ENCODE measurements at places on chromosomes 5 and 9.
A peak's percentile ranks its signal among the peaks of the same experiment; 100 is the strongest.

DNA sequence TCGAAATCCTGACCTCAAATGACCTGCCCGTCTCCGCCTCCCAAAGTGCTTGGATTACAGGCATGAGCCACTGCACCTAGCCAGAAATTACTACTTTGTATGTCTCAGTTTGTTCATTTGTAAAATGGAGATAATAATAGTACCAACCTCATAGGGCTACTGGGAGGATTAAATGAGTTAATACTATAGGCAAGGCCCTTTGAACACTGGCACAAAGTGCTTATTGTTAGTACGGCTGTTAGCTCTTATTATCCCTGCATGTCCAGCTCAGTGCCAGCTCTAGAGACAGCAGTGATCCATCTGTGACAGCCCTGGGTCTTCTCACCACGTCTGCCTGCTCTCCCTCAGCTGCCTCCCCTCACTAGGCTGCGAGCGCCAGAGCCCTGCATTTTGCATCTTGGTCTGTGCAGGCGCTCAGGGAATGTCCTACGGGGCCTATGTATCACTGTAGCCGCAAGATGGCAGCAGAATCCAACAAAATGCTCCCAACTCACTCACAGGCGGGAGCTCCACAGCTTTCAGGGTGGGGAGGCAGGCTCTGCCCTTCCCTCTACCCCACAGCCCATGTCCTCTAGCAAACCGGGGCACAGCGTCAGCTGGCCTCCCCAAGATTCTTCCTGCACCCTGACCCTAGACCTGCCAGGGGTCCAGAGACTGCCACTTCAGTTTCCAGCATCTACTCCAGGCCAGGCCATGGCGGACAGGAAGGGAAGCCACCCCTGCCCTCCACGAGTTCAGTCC lies 17.7 kb upstream of the AKNA start:
- DNase-seq = peak; percentile 74

DNA sequence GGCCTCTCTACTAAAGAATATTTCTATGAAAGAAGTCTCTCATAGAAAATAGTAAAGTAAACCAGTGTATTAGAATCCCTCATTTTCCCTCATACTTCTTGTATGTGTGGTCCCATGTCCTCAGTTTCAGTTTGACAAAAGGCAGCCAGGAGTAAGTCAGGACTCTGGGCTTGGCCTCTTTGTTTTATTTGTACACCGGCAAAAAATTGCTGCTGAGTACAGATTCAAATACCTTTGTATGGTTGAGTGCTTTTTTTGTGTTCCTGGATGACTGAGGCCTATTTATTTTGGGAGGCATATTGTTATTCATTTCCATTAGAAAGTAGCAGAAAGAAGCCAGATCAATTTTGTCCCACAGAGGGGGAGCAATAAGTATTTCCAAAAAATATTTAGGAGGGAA lies 47.3 kb upstream of the CEP78 start:
- DNase-seq = no peak

DNA sequence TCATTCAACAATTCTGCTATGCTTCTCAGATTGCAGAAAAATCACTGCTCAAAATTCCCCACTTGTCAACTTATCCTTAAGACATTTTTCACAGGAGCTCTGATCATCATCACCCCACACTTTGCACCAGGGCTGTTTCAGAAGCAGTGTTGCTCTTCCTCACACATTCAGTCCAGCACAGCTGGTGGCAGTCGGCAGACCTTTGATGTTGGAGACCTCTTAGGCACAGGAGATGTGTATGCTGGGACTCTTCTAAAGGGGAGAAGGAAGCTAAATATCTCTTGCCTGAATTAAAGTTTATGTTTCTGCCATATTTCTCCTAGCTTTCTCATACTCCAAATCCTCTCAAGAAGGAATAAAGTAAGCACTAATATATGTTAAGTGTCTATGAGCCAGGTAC lies 44.8 kb upstream of the SSBP2 start:
- no peak for DNase-seq

DNA sequence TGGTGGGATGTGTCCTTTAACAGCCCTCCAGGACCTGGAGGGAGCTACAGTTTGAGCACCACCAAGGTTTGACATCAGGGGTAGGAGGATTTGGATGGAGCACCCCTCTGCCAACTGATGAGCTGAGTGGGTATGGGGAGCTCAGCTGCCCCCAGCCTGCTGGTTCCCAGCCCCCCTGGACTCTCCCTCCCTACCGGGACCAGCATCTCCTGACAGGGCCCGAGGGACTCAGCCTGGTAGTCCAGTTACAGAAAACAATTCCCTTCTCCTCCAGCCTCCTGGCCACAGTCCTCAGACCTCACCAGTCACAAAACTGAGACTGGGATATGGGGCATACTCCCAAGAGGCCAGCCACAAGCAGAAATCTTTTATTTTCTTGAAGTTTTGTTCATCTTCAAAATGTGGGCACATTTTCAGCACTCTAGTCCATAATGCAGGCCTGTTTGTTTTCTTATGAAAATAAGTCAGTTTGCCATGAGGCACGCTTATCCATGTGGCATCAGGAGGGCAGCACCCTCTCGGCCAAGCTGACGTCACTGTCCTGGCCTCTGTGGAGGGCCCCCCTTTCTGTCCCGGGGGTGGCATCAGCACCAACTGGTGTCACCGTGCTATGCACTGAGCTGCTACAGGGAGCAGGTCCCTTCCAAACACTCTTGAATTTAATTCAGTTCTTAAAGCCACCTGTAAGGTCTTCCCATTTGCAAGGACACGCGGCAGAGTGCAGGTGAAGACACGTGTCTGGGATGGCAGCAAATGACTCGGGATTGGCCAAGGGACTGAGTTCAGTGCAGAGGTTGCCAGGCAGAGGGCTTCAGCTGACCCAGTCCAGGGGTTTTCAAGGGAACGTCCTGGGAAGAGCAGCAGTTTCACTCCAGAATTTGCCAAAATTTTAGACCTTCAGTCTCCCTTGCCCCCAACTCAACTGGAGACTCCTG lies 187.6 kb downstream of the GADD45G start:
- no peak for DNase-seq

- DNase-seq = no peak
Observed at GRCh38 chr9:89036891-89037290, 45.6 kb downstream of the S1PR3 start.

DNA sequence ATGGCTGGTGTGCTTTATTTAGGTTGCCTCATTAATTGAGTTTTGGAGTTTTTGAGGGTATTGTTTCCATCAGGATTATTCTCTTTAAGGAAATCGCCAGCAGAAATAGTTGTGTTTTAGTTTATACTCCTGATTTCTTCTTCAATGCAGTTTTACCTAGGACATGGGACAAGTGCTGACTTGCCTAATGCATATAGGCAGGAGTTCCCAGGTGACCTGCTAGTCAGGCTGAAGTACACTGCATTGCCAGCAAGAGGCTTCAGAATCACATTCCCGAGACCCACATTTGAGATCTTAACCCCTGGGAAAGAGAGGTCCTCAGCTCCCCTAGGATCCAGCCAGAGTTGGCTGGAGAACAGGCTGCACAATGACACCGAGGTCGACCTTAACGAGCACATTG lies 1.5 kb upstream of the OR1N2 start:
- DNase-seq = no peak

- no peak for DNase-seq
Observed at GRCh38 chr5:156191547-156191946, 135.4 kb upstream of the SGCD start.

GRCh38 chr5:169757016-169757415 lies 119.9 kb downstream of the DOCK2 start:
- no peak for DNase-seq

DNA sequence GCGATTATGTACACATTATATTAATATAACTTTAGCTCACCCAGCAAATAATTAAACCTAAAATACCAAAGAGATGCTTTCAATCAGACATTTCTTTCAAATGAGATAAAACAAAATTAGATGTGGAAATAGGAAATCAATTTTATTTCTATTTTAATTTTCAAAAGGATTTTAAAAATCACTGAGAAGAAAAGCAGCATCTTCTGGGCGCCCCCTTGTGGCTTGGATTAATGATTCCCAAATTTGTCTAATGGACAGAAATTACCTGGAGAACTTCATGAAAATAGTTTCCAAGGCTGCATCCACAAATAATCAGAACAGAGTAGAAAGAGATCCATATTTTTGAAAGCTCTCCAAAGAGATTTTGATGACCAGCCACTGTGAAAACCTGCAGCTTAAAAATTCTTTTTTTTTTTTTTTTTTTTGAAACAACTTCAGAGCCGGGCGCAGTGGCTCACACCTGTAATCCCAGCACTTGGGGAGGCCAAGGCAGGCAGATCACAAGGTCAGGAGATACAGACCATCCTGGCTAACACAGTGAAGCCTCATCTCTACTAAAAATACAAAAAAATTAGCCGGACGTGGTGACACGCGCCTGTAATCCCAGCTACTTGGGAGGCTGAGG lies 50.9 kb upstream of the CEMIP2 start:
- DNase-seq = no peak

DNA sequence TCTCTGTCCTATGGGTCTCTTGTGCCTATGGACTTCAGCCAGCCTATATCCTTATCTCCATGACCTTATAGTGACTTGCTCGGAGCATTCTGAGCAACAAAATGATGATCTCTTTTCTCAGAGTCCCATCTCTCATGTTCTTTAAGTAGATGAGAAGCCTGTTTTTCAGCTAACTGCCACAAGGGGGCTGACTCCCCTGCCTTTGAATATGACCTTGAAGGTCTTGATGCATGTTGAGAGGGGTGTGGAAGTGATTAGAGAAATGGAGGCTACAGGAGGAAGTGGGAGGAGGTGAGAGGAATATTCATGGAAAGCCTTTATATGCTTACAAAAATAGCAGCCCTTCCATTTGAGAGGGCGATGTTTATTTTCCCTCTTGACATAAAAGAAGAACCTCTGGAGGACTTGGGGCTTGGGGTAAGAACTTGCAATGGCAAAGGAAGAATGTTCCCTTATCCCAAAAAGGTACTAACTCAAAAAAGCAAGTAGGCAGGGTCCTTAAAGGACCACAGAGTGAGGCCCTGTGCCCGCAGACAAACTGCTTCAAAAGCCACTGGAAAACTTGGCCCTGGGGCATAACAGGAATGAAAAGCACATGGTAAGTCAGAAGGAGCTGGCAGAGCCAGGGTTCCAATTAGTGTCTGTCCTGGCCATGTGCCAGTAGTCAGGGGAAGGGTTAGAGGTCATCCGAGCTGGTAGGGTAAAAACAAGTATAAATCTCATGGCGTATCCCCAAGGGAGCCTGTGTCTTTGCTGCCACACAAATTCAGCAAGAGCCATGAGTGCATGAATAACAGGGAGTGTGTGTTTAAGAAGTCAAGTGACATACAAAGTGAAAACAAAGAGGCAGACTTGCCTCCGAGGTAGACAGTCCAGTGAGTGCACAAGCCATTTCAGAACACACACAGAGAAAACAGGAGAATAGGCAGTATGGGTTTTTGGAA lies 39.1 kb downstream of the FGD3 start:
- no peak for DNase-seq

- DNase-seq = peak; percentile 75
Observed at GRCh38 chr5:180209137-180209581, at the start of gene RASGEF1C. Gene RASGEF1C (minus strand): TSS chr5:180209211. CDS start chr5:180138052, 71,159 bp downstream.

DNA sequence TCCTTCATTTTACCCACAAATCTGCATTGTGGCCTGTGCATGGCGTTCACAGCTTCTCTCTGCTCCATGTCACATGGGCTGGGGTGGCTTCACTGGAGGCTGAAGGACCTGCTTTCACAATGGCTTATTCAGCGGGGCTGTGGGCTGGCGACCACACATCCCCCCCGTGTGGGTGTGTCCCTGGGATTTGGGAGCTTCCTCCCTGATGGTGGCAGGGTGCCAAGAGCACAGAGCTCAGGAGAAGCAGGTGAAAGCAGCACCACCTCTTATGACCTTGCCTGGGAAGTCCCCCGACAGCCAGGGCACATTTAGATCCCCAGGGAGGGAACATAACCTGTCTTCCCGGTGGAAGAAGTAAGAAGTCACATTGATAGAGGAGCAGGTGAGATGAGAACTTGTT lies 5.0 kb upstream of the MED10 start:
- no peak for DNase-seq

- DNase-seq = peak; percentile 55
Observed at GRCh38 chr9:2469681-2470221, 151.8 kb upstream of the VLDLR start.

DNA sequence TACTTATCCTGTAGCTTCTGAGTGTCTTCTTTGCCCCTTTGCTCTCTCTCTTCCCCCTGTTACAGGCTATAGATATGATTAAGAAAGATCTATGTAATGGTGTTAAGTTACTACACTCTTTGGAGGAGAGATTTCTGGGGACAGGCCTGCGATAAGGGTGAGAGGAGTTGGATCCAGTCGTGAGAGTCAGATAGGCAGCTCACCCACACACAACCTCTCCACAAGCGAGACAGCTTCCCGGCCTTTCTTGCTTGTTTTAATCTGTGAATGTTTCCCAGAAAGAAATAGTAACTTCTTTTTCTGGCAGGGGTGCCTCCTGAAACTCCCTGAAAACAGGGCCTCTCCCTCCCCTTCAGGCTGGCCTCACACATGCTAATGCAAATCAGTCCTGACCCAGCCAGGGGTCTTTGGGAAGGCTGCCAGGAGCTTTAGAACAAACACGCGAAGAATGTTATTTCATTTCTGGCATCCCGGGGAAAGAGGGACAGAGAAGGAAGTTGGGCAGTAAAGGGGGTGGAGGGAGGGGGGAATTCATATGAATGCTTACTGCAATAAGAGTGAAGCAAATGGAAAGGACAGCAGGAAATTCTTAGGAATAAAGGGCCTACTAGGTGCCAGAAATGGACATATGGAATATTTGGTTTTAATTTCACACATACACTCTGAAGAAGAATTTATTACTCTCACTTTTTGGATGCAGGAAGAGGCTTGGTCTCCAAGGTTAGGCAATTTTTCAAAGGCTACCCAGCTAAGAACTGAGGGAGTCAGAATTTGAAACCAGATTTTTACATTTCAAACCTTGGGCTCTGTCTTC lies 215.8 kb upstream of the TRIM32 start:
- peak; percentile 52 for DNase-seq

GRCh38 chr5:36904677-36905076 lies 28.1 kb downstream of the NIPBL start:
- no peak for DNase-seq

DNA sequence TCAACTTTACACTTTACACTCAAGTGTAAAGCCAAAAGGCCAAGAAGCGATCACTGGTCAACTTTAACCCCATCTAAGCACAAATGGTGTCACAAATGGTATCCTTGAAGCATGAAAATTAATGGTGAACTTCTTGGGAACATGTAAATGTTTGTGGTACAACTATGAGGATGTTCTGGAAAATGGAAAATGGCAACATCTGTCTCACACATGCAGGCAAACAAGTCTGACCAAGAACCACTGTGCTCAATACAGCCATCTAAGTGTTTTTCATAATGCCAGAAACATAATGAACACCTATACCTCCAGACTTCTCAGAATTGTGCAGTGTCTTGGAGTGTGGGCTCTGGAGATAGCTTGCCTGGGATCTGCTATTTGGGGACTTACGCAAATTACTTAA lies 171.0 kb downstream of the GLIS3 start:
- DNase-seq = no peak

All from Right ventricle myocardium superior (tissue), 1 donor.